Stimulated activated CD4-positive, alpha-beta T cell treated with anti-CD3 and anti-CD28 coated beads, Interleukin-15, amount 100 ng/mL, for 1 hour (primary cell): ENCODE measurements at places on chromosomes 6 and 20.

GRCh38 chr6:87699576-87699975, 2.5 kb downstream of the AKIRIN2 start:
- no peak for DNase-seq

GRCh38 chr6:157513004-157513603, 132.1 kb downstream of the ZDHHC14 start:
- DNase-seq: no peak

DNA sequence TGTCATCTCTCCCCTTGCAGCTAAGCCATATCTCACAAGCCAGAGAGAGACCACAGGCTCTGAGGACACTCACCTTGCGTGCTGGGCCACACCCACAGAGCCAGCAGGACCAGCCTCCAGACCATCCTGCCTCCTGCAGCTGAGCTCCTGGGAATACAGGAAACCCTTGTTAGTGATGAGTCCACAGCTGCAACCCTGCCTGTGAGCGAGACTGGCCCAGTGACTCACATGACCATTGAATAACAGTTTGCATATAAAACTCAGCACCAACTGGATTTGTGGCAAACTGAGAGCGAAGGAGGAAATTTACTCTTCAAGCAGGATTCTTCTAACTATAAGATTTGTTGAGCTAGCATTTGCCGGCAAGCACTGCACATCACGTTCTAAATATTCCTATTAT, 3.0 kb downstream of the THBS2 start:
- no peak for DNase-seq

DNA sequence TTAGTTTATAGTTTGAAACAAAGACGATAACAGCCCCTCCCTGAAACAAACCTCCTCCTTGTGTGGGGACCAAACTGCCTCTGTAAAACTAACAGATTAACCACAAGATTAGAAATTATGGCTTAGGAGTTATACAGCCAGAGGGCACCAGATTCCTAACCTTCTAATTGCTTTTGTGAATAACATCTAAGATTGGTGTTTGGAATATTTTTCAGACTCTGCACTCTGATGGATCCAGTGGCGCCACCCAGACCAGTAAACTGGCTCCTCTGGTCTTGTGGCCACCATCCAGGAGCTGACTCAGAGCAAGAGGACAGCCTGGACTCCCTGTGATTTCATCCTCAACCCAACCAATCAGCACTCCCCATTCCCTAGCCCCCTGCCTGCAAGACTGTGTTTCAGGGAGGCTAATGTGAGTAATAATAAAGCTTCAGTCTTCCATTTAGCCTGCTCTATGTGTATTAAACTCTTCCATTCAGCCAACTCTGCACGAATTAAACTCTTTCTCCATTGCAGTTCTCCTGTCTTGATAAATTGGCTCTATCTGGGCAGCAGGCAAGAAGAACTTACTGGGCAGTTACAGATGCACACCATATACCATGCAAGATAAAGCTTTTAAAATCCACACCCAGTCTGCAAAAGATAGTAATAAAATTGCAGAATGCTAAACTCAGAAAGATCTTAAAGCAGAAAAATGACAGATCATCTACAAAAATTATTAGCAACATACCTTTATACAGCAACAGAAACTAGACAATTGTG, 58.5 kb upstream of the SLC22A16 start:
- no peak for DNase-seq

DNA sequence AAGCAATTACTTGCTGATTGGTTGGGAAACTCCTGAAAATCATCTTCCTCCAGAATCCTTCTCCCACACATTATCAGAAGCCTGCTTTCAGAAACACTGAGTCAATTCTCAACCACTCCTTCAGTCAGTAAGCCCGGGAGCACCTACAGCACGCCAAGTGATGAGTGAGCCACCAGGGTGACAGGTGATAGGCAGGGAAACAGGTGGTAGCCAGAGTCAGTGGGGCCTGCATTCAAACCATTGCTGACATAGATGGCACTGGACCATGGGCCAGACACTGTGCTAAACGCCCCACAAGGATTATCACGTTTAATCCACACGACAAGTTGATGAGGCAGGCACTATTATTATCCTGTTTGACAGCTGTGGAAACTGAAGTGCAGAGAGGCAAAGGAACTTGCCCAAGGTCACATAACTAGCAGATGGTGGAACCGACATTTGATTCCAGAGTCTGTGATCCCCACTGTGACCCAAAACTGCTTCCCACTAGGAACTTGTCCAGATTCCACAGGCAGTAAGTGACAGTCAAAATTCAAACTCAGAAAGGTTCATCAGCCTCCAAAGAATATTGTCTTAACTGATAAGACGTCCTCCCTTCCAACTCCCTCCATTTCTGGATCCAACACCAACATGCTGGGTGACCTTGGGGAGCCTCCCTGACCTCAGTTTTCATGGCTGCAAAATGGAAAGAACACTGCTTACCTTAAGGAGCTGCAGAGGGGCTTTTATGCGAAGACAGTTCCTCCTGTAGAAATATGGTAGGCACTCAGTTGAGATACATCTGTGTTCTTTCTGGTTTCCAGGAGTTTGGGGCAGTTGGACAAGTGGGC, 23.9 kb upstream of the TOP1 start:
- no peak for DNase-seq

GRCh38 chr6:153302133-153302532, 171.1 kb upstream of the RGS17 start:
- no peak for DNase-seq

GRCh38 chr20:33857722-33858563, 46.8 kb downstream of the CHMP4B start:
- DNase-seq: no peak

- no peak for DNase-seq
Observed at GRCh38 chr6:75154973-75155372, 50.9 kb downstream of the COL12A1 start.
